ENCODE measurements at places on chromosomes 2 and 18. TPM values are rescaled to one million over a fixed set of nuclear protein-coding genes. Genes with fewer than 3 reads are reported as not detected.

The MSGN1 gene
- total RNA-seq, result not detected

The ATOH8 gene
- 13.1 TPM for total RNA-seq

The VAMP8 gene
- 0.43 TPM for total RNA-seq

The ARHGEF4 gene
- total RNA-seq, result 1.4 TPM

The POTEI gene
- total RNA-seq, result 0.31 TPM

The C1QL2 gene
- total RNA-seq, result not detected

The HOXD12 gene
- not detected for total RNA-seq

The PHOSPHO2 gene
- total RNA-seq, result 5.0 TPM

The ATP8B1 gene
- 0.64 TPM for total RNA-seq

The SLC5A7 gene
- not detected for total RNA-seq

The ADD2 gene
- total RNA-seq, result 16.3 TPM

The AMER3 gene
- not detected for total RNA-seq

The SCN7A gene
- not detected for total RNA-seq

The NYAP2 gene
- total RNA-seq, result 0.95 TPM

The NEB gene
- 0.06 TPM for total RNA-seq

The CIB4 gene
- not detected for total RNA-seq

The ARL4C gene
- total RNA-seq, result 7.0 TPM

The IGFBP5 gene
- total RNA-seq, result 374 TPM

The CROCC2 gene
- total RNA-seq, result not detected

The SPOPL gene
- 6.6 TPM for total RNA-seq

The SPATA3 gene
- not detected for total RNA-seq

The PRADC1 gene
- total RNA-seq, result 26.6 TPM

The C2orf66 gene
- total RNA-seq, result not detected

The CNRIP1 gene
- total RNA-seq, result 32.6 TPM

The LDLRAD4 gene
- 6.9 TPM for total RNA-seq

The PLGLB1 gene
- 0.87 TPM for total RNA-seq

The HAAO gene
- not detected for total RNA-seq

The GPAT2 gene
- not detected for total RNA-seq

The IL1RL1 gene
- not detected for total RNA-seq

The RAB6C gene
- not detected for total RNA-seq
